Endothelial cell (in vitro differentiated cells): ENCODE measurements at places on chromosomes 3 and 15. TPM values are rescaled to one million over a fixed set of nuclear protein-coding genes. Genes with fewer than 3 reads are reported as not detected.

DNA sequence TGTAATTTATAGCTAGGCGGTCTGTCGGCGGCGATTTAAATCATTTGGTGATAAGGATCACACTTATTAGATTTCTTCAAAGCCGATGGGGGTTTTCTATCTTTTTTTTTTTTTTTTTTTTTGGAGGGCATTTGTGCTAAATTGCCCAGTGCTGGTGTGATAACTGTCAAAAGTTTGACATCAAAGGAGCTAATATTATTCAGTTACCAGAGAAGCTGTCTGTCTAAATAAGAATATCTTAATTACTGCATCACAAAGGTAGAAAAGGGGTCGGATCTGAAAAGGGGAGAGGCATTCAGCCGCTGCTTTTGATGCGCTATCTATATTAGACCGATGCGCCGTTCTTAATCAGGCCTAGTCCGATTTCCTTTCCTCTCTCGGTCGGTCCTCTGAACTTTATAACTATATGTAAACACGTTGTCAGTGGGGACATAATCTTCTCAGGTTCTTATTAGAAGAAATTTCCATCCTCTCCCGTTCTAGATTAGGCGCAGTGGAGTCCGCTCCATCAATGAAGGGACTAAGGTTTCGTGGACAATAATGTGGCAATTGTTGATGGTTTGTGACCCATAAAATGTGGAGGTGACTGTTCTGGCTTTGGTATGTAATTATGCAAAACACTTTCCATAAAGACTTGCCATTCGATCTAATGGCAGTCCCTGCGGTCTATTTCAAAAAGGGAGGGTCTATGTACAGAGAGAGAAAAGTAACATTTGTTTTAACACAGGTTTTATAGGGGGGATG is 31.7 kb downstream of the NR2F2 start:
- no peak for DNase-seq

- no peak for DNase-seq
Observed at GRCh38 chr3:49018707-49019006, 277 bp upstream of the DALRD3 start.

GRCh38 chr15:67884514-67885174 is 44.8 kb upstream of the RNU6-1 start:
- DNase-seq, result peak; percentile 56

The P2RY14 gene
- total RNA-seq, result 0.21 TPM

The RHCG gene
- not detected for total RNA-seq
